ENCODE measurements at places on chromosomes 5 and 9.

DNA sequence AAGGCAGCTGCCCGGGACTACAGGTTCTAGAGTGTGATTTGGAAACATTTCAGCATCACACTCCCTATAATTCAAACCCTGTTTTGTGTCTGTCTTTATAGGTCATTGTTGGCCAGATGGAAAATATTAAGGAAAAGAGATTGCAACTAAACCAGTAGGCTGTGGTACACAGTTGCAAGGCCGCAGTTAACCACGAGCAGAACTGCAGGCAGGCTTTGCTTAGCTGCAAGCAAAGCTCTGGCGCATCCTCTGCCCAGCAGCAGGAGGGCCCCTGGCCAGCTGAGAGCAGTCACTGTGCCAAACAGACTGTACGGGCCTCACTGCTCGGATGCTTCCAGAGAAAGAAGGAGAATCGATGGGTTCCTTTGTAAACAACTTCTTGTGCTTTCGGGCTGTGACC lies 204.5 kb downstream of the DENND1A start:
- peak; percentile 74 for DNase-seq

GRCh38 chr5:181222630-181223057 lies 437 bp upstream of the TRIM41 start:
- no peak for DNase-seq

- DNase-seq: no peak
These were observed 145.3 kb upstream of the SMARCA2 start for GRCh38 chr9:1869843-1870242.

DNA sequence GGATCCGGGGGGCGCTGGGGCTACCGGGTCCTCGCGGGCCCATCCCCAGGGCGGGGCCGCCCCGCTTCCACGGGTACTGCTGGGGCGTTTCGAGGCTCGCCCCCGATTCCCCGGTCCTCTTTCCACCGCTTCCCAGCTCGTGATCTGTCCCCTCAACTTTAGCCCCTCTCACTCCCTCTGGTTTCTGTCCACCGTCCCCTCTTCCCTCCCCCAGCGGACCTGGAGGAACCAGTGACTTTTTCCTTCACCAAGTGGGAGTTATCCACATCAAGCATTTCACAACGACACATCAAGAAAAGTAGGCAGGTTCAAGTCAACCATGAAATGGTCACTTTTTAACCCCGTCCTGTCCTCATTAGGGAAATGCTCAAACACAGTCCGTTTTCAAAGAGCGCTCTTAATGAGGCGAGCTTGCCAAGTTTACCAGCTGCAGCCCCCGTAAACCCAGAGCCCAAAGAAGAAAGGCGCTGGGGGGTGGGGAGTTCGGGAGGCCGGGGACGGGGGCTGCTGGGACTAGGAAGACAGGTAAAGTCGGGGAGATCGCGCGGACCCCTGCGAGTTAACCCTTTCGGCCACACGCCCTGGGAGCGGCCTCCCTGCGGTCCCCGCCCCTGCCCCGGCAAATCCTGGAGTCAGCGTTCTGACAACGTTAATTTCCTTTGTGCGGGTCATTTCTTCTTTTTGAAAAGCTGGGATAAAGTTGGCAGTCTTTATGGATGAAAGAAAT lies 2.1 kb upstream of the NFIB start:
- DNase-seq: peak; percentile 84

GRCh38 chr5:129747572-129748407 lies at the start of gene MINAR2:
TSS of gene MINAR2 (plus strand) at chr5:129748094. CDS start at chr5:129748191, 97 bp downstream.
- no peak for DNase-seq

DNA sequence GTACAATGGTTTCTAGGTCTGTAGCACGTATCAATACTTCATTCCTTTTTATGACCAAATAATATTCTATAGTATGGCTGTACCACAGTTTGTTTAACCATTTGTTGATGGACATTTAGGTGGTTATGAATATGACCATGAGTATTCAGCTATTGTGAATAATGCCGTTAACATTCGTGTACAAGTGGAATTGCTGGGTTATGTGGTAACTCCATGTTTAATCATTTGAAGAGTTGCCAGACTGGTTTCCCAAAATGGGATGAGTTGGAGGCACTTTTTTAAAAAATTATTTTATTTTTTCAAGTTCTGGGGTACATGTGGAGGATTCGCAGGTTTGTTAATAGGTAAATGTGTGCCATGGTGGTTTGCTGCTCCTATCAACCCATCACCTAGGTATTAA lies 4.6 kb downstream of the SNX2 start:
- DNase-seq: no peak

- no peak for DNase-seq
These were observed 1.6 kb downstream of the B4GALT1 start for GRCh38 chr9:33165263-33166151.

- no peak for DNase-seq
These were observed 36.4 kb upstream of the GAS1 start for GRCh38 chr9:86983620-86984259.

Measured in left forelimb (tissue), 1 donor.